ENCODE measurements at places on chromosomes 6 and 20.

GRCh38 chr6:1420382-1420781 lies 31.0 kb downstream of the FOXF2 start:
- no peak for DNase-seq

DNA sequence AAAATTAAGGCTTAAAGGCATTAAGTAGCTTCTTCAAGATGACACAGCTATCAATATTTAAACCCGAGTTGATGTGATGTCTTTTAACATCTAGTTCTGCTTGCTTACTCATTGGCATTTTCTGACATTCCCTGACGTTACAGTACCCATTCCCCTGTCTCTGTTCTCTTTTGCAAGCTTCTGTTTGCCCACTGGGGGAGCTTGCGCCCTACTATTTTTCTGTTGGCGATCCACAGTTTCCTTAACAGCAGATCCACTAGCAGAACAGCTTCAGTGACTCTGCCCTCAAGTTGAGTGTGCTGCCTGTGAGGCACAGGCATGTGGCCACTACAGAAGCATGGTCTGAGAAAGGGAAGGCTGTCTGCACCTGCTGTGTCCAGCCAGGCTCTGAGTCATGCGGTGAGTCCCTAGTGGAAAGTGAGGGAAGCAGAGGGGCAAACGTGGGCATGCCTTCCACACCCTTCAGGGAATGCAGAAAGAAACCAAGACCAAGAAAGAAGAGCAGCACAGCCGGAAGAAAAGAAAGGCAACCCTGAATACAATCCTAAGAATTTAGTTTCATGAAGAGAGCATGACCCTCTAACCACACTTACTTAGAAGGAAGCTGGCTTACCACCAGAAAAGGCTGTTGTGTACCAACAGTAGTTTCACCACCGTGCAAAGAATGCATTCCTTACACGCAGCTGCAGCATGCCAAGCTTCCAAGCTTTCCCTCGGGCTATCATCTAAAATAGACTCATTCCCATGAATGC lies 97.7 kb upstream of the VGLL2 start:
- no peak for DNase-seq

DNA sequence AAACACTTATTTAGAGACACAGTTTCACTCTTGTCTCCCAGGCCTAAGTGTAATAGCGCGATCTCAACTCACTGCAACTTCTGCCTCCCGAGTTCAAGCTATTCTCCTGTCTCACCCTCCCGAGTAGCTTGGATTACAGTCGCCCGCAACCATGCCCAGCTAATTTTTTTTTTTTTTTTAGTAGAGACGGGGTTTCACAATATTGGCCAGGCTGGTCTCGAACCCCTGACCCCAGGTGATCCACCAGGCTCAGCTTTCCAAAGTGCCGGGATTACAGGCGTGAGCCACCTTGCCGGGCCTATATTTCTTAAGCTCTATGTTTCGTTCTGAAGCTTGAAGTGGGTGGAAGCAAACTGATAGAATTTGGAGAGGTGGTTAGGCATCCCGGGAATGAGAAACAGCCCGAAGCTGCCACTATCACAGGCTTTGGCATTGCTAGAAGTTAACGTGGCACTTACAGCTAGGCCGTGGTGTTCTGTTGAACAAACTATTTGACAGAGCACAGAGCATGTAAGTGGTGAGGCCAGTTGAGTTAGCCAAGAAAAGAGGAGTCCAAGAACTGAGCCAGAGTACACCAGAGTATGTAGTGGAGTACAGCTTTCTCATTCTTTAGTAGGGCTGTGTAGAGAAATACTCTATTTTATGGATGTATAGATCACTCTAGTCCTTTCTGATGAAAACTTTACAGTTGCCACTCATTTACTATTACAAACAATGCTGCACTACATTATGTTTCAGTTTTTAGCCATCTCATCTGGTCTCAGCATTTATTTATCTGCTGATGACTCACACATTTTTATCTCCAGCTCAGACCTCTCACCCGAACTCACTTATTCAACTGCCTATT lies 62.0 kb upstream of the HFE start:
- DNase-seq: no peak

GRCh38 chr6:30686009-30686907 lies at the start of gene PPP1R18:
PPP1R18 (minus strand) TSS chr6:30686645; CDS start chr6:30686018, 627 bp downstream.
- no peak for DNase-seq

- no peak for DNase-seq
Observed at GRCh38 chr20:44609006-44609515, 26.7 kb downstream of the PKIG start.

DNA sequence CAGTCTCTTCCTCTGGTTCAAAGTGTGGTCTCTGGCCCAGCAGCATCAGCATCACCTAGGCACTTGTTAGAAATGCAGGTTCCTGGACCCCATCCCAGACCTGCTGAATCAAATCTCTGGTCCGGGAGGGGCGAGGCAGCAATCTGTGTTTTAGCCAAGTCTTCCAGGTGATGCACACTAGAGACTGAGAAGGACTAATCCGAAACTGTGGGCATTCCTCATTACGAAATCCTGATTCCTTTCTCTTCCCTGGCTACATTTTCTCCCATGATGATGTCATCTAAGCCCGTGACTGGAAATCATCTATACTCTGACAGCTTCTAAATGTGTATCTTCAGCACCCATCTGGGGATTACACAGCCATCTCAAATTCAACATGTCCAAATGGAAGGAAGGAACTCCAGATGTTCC lies 39.7 kb upstream of the PRND start:
- DNase-seq: no peak

Measured in cerebellar nuclear complex (tissue), 1 donor.